ENCODE measurements at places on chromosomes 1 and 21. TPM values are rescaled to one million over a fixed set of nuclear protein-coding genes. Genes with fewer than 3 reads are reported as not detected.

Gene VN1R5
- total RNA-seq, result not detected

Gene S100A7A
- not detected for total RNA-seq

Gene PADI2
- 147 TPM for total RNA-seq

Gene C1orf226
- 2.6 TPM for total RNA-seq

Gene LCA5L
- total RNA-seq, result 3.6 TPM

Gene H3-3A
- total RNA-seq, result 266 TPM

Gene BMP8B
- total RNA-seq, result 1.3 TPM

GRCh38 chr1:23403735-23404486, 20.6 kb downstream of the TCEA3 start:
- peak; percentile 97 for DNase-seq

GRCh38 chr1:58104960-58105359, 441.6 kb downstream of the OMA1 start:
- DNase-seq, result no peak

DNA sequence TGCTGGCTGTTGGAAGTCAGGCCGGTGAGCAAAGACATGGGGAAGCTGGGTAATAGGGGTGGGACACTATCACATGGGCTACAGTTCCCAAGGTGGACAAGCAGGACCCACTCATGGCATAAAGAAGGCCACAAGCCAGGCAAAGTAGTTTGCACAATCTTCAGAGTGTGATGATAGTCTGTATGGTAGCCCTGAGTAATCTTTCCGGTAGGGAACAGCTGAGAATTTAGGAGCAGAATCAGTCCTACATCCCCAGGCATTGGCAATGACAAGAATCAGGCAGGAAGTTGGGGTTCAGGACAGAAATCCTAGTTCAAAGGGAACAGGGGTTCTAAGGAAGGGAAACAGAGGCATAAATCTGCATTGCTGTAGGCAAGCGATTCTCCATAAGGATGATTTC, 23.9 kb upstream of the SPATA6 start:
- no peak for DNase-seq

GRCh38 chr1:45306319-45306718, 20.4 kb upstream of the HPDL start:
- no peak for DNase-seq

DNA sequence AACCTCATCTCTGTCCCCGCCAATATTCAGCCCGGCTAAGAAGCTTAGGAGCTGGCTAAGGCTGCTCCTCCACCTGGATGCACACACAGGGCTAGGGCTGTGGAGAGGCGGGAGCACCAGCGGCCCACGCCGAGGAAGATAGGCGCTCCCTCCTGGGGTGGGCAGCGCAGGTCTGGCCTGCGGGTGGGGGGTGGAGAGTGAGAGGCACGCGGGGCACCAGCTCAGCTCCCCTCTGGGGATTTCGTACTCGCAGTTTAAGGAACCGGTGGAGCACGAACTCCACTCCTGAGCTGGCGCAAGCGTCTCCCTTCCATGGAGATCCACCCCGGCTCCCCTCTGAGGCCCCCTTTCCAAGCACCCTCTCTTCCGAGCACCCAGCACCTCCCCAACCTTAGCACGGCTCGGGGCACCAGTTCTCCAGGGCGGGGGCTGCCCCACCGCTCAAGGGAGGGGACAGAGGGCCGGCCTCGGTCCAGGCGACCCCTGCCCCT, 433 bp upstream of the KAZN start:
- no peak for DNase-seq

DNA sequence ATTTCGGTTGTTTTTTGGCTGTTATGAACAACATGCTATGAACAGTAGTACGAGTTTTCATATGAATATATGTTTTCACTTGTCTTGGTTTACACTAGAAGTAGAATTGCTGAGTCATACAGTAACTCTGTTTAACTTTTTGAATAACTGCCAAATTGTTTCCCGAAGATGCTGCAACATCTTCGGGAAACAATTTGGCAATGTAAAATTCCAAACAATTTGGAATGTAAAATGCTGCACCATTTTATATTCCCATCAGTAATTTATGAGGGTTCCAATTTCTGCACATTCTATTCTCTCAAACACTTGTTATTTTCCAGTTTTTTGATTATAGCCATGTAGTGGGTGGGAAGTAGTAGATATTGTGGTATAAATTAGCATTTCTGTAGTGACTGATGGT, 11.6 kb downstream of the PCBP3 start:
- DNase-seq, result no peak

GRCh38 chr1:91585982-91586381, 85.3 kb downstream of the CDC7 start:
- DNase-seq, result peak; percentile 98

GRCh38 chr21:25370311-25370744, 237.0 kb downstream of the MRPL39 start:
- peak; percentile 93 for DNase-seq

- DNase-seq, result no peak
Measured at GRCh38 chr1:231616667-231617066, 9.9 kb upstream of the DISC1 start.

DNA sequence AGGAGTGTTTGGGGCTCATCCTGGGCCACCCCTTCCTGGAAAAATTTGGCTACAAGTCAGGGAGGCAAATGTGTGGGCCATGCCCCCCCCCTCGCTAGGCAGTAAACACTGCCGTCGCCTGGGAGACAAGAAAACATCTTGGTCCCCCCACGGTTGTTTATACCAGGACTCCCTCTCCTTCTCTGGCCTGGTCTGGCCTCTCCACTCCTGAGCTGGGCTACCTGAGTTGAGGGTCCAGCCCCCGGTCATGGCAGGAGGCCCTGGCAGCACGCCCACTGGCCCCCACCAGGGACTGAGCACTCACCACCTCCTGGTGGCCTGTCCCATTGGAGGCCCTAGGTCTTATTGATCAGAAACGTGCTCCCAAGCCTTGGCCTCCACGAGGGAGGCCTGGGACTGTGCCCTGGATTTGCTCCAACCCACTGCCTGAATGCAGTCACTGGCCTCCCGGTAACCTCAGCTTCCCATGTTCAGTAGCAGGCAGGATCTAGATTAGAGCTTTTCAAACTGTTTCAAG, 15.8 kb downstream of the KCNQ4 start:
- DNase-seq, result peak; percentile 23

DNA sequence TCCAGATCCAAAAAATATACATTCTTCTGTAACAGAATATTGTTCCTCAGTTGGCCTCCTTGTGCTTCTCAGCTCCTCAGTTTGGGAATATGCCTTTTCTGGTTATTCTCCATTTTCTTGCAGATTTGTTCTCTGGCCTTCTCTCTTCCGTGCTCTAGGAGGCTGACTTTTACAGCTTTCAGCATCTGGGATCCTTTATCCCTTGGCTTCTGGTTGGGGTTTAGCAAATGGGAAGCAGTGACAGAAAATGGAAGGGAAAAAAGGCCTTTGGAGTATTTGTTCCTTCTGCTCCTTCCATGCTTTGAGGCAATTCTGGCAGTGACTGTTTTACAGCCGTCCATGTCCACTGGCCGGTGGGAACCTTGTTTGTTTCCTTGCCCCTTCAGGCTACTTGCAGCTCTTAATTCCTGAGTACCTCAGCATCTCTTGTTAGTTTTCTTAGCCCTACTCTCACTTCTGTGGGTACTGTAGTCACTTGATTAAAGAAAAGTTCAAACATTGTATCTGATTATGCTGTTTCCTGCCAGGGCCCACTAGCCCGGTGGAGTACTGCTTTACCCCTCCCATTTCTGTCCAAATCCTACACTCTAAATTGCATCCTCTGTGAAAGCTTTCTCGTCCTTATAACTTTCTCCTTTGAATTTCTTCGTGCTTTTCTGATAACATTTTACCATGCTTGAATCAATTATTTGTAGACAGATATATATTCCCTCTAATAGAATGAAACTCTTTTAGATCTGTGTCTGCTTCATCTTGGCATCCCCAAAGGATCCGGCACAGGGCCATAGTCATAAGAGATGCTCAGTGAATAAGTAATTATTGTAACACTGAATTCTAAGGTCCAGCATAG, 118.2 kb downstream of the OSBPL9 start:
- peak; percentile 19 for DNase-seq

DNA sequence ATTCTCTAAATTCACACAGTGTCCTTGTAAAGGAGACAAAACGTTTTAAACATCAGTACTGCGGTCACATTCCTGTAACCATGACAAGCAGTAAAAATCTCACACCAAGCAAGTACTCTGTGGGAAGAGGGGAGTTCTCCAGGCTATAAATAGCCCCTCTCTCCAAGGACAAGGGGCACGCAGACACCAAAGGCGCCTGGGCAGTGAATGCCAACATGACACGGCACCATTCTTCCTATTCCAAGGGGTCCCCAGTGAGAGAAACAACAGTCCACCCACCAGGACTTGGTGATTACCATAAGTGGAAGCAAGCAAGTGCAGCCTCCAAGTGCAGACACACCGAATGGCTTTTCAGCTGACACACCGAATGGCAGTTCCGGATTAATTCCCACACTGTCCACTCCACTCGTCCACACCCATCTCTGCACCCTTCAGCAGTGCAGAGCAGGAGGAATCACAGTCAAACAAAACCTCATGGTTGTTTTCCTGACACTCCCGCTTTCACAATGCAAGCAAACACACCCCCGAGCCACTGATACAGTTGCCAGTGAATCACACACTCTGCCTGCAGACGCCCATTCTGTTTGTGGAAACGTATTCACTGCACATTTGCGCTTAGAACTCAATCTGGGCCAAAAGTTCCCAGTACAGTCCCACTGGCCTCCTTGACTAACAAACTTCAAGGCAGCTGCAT, 1.8 kb downstream of the PTTG1IP start:
- DNase-seq, result peak; percentile 78

DNA sequence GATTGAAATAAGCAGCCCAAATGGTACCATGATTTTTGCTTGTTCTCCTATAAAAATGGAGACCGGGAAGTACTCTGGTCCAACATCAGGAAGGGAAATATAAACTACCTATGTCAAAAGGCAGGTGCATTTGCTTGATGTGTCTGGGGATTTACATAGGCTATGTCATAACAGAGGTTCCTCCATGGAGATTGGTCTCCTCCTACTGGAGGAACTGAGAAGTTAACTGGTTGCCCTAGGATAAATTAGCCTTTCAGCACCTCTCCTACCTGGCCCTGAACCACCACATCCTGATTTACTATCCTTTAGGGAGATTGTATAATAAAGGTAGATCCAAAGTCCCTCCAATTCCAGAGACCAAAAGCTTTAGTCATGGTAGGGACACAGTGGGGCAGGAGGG, 1109.3 kb upstream of the B3GALT2 start:
- DNase-seq, result peak; percentile 43

GRCh38 chr1:67170751-67171573, 4.7 kb downstream of the IL23R start:
- DNase-seq, result no peak

DNA sequence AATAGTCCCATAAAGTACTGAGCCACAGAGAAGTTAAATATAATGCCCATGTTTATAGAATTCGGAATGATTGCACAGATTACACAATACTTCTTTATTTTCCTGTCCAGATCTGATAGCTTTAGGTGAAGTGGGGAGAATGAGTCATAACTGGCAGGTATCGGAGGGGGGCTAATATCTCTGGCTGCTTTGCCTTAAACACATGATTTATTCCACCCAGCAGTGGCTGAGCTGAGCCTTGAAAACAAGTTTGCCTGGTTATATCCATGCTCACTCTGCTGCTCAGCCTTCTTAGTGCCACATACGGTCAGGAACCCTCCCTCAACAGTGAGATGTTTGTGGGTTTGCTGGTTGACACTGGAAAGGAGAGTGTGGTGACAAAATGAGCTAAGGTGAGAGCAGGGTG, 119.7 kb upstream of the ZNF648 start:
- peak; percentile 82 for DNase-seq

DNA sequence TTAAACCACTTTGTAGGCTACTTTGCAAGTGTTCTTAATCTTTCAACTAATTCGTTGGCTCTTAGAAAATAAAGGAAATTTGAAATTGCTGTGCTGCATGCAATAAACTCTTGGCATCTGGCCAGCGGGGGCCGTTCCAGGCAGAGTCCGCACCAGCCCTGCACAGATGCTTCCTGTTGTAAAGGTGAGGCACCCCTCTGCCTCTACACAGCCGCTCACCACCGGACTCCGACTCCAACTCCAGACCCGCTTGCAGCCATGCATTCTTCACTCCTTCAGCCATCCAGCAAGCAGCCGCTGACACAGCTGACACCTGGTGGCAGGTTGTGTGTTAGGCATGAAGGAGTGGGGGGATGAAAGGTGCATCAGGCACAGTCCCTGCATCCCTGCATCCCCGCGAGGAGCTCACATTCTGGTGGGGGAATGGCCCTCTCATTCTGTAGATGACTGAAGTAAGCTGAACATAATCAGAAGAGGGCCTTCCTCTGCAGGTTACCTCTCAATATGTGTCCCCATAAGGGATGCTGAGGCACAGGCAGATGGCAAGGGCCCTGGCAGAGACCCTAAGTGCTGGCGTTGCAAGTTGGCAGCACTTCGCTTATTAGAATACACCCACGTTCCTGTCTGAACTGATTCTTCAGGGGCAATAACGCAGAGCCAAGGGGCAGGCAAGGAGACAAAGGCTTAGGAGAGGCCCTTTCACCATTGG, 56.8 kb downstream of the GLIS1 start:
- DNase-seq, result peak; percentile 22

DNA sequence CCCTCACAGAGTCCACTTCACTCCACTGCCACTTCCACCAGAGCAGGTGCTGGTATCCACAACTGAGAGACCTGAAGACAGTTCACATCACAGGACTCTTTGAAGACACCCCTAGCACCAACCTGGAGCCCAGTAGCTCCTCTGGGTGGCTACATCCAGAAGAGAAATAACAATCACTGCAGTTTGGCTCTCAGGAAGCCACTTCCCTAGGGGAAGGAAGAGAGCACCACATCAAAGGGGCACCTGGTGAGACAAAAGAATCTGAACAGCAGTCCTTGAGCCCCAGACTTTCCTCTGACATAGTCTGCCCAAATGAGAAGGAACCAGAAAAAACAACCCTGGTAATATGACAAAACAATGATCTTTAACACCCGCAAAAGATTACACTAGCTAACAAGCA, 113.2 kb downstream of the TENT5C start:
- no peak for DNase-seq

DNA sequence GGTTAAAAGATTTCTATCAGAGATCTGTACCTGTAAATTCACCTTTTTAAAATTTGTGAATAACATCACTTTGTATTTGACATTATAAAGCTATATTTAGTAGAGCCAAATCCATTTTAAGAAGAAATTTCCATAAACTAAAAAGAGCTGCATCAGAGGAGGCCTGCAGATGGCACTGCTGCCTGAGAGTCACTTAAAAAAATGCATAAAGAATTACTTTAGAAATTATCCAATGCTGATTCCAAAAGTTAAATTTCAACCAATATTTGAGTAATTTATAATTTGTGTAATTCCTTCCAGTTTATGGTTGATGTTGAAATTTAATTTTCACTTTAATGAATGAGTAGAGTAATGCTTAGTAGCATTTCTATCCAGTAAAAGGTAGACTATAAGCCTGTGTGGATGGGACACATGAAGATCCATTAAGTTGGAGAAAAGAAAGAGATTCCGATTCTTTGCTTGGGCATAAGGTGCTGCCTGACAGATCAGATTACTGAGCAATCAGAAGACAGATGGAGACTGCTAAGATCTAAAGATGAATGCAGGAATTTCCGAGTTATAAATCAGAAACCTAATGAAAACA, 20.7 kb upstream of the RPE65 start:
- peak; percentile 15 for DNase-seq
